ENCODE measurements at places on chromosomes 12 and 14. TPM values are rescaled to one million over a fixed set of nuclear protein-coding genes. Genes with fewer than 3 reads are reported as not detected.

FLRT2 gene
- total RNA-seq: 33.6 TPM

CCDC38 gene
- total RNA-seq: not detected

TNFAIP2 gene
- total RNA-seq: 69.7 TPM

TSHR gene
- total RNA-seq: not detected

CNTN1 gene
- total RNA-seq: 0.43 TPM
